ENCODE measurements at places on chromosomes 2 and 18.

DNA sequence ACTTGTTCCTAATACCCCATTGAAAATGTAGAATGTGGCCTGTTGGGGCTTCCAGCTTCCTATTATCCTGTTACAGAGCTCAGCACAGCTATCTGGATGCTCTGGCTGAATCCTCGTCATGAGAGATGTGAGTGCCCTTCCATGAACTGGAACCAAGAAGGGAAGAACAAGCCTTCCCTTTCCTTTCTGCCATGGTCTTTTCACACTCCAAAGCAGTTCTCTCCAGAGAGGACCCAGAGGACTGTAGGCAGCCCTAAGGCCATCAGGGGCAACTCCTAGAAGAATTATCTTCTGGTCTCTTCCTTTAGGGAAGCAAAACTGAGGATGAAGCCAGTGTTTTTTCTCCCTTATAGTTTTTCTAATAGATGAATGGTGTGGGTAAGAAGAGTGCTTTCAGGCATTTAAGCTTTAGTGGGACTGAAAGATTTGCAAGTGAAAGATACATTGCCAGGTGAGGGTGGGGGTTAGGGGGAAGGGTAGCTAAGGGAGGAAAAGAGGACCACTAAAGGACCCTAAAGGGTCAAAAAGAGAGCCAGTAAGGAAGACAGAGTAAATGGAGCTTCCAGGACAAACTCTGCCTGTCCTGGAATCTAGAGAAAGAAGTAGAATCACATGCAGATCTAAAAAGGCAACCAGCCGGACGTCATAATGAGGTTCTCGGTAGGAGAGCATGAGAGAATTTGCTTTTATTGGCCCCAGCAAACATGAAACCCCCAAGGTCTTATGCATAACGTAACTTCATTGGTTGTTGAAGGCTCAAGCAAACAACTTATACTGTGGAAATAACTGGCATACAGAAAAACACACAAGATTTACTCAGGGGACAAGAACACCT is 12.4 kb upstream of the XPO1 start:
- no peak for DNase-seq

DNA sequence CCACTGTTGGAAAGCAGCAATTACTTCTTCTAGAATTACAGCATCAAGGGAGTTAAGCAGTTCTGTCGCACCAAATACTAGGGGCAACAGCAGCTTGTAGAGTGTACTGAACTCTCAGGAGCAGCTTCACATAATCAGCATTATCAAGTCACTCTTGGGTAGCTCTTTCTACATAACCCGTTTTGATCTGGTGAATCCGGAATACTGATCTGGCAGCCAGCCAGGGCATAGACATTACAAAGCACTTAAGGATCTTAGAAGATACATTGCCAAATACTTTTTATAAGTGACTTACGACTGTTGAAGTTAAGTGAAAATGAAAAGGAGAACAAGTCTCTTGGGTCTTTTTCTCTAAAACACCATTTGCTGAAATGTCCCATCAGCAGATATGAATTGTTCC is 73.2 kb upstream of the NETO1 start:
- no peak for DNase-seq

GRCh38 chr2:165109915-165110314 is 93.9 kb downstream of the SCN3A start:
- DNase-seq = no peak

DNA sequence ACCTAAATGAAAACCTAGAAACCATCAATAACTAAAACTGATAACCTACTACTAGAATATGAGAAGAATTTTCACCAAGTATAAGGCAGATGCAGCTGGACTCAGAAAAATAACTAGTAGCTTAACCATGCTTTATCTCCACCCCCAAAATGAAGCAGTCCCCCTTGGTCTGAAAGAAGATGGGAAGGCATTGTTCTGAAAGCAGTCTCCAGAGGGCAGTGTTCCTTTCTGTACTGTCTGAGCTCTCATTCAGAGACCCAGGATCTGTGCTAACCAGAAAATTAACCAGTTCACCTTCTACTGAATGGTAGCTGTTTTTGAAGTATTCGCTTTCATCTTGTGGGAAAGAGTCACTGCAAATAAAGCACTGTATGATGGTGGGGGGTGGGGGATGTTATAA is 273.0 kb downstream of the PDE11A start:
- no peak for DNase-seq

DNA sequence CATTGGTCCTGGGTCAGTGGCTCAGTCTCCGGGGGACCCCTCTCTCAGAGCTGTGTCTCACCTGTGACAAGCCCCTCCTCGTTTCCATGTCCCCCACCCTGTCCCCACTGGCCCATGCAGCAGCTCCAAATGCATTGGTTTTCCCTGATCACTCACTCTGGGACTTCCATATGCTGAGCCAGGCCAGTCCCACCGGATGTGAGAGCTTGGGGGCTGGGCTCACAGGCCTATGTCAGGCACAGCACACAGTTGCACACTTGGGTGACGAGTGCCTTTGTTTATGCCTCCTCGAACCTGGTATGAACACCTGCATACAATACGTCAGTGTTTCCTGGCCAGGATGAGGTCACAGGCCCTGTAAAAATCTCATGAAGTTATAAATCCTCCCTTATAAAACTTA is 232.5 kb downstream of the TFCP2L1 start:
- no peak for DNase-seq

DNA sequence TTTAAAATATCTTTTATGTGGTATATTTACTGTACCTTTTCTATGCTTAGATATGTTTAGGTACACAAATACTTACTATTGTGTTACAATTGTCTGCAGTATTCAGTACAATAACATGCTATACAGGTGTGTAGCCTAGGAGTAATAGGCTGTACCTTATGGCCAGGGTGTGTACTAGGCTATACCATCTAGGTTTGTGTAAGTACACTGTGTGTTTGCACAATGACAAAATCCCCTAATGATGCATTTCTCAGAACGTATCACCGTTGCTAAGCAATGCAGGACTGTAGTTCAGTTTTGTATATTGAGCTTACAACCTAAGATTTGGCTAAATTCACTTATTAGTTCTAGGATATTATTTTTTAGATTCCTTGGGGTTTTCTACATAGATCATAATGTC is 332.3 kb upstream of the HS6ST1 start:
- DNase-seq = no peak

DNA sequence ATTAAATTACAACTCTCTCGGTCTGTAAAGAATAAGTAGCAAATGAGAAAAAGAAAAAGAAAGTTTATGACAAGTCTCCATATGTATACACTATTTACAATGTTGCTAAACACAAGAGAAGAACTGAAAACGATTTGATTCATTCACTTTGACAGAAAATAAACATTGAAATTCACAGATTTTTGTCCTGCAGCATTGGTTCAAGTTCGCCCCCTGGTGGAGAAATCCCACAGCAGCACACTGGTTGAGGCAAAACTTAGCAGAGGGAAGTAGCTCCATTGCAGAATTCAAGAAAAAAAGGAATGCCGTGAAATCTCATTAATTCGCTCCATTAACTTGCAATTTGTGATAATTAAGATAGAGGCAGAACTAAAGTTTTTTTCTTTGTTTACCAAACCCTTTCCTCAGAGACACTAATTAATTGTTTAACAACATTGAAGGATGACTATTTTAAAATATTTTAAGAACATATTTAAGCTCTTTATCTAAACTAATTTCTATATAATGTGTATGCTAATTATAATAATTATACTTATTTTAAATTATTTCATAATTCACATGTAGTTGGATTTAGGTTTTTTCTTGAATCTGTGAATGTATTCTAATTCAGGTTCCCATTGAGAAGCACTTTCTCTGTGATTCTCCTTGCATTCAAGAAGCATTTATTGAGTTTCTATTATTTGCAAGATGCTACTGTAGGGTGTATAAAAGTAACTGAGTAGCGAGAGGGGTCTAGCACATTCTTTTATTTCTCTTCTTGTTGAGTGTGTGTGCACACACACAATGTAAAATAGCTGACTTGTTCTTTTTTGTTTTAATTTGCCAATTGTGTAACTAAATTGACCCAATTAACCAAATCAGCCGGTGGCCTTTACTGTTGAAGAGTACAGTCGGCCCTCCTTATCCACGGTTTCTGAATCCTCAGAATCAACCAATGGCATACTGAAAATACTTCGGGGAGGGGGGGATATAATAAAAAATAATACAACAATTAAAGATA is 74.1 kb downstream of the COL4A3 start:
- DNase-seq = peak; percentile 23

DNA sequence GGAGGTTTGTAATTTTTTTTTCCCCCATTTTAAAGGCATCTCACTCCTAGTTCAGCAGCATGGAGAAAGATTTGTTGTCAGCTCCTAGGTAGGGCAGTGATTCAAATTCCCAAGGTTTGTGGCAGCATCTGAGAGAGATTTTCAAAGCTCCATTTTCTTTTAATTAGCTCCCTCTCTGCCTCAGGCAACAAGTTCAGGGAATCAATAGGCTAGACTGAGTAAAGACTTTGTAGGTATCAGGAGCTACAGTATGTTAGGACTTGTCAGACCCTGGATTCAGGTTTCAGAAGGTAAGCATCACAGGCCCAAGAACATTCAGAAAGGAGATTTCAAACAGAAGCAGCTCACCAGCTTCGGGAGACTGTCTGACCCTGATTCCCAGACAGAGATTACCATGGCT is 273.3 kb upstream of the ERBB4 start:
- no peak for DNase-seq

GRCh38 chr2:28329184-28329583 is 63.5 kb upstream of the FOSL2 start:
- DNase-seq = no peak

- DNase-seq = no peak
Observed at GRCh38 chr2:146244830-146245229, 1600.0 kb upstream of the ACVR2A start.

DNA sequence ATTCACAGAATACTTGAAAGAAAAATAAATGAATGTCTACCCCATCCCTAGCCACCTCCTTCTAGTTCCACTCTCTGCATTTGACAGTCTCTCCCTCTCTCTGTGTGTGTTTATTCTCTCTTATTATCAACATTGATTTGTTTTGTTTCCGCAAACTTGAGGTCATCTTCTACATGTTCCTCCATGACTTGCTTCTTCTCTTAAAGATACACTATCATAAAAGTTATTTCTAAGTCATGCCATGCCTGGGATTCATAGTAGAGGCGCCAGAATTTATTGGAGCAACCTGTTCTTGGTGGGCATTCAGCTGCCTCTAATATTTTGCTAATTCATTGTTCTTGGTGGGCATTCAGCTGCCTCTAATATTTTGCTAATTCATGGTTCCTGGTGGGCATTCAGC is 58.9 kb upstream of the SMAD7 start:
- no peak for DNase-seq

GRCh38 chr2:138877421-138877820 is 97.2 kb upstream of the NXPH2 start:
- no peak for DNase-seq

- DNase-seq = no peak
Observed at GRCh38 chr2:85759257-85759613, 5.4 kb downstream of the ATOH8 start.

DNA sequence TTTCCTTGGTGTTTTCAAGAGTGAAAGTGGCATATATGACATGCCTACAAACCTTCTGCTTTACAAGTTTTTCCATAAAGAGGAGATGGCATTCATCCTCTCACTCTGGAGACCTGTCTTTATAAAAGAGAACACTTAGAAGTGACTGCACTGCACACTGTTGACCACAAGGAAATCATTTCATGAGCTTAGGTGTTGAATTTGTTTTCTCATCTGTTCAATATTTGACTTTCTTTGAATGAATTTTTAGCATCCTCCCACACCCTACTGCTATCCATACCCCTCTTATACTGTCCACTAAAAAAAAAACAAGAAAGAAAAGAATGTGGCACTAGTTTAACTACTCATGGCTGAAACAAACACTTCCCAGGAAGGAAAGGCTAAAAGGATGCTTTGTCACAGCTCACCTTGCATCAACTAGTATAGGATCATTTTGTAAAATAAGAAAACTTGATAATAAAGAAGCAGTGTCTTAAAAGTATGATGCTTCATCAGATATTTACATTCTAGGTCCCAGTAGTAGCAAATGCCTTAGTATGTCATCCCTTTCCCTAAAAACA is 83.0 kb downstream of the ACVR1 start:
- DNase-seq = no peak

DNA sequence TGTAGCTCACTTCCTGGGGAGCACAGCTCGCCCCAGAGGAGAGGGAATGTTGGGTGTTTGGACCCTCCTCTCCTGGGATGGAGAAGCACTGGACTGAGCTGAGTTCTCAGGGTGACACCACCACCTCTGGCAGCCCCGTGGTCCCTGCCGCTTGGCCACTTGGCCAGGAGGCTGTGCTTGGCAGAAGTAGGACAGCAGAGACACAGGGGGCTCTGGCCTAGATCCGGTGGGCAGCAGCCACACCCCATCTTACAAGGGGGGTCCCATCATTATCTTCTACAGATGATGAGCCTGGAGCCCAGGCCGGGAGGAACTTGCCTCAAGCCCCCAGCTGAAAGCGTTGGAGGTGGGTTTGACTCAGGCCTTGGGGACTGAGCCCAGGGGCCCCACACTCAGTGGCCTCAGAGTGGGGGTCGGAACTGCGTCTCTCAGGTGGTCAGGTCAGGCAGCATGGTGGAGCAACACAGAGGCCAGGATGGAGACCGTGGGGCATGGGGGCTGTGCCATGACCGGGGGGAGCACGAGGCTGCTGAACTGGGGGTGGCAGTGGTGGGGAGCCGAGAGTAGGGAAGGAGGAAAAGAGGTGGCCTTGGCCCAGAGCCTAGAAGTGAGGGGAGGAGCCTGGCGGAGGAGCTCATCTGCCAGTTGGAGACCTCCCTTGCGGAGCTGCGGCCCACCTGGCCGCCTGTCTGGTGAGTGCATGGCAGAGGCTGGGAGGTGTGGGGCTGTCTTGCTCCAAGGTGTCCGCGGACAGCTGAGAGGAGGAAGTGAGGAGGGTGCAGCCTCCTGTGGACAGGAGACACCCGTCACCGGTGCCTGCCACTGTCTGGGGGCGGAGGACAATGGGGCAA is 63.6 kb upstream of the HDAC4 start:
- no peak for DNase-seq

- no peak for DNase-seq
Observed at GRCh38 chr2:158835431-158835830, 40.3 kb downstream of the DAPL1 start.
